ENCODE measurements at places on chromosomes 7 and 10.
A peak's percentile ranks its signal among the peaks of the same experiment; 100 is the strongest.

- peak; percentile 66 for DNase-seq
Measured at GRCh38 chr10:43287056-43288007, 20.5 kb upstream of the RASGEF1A start.

- no peak for DNase-seq
Measured at GRCh38 chr7:97733276-97734161, 1.6 kb downstream of the TAC1 start.

DNA sequence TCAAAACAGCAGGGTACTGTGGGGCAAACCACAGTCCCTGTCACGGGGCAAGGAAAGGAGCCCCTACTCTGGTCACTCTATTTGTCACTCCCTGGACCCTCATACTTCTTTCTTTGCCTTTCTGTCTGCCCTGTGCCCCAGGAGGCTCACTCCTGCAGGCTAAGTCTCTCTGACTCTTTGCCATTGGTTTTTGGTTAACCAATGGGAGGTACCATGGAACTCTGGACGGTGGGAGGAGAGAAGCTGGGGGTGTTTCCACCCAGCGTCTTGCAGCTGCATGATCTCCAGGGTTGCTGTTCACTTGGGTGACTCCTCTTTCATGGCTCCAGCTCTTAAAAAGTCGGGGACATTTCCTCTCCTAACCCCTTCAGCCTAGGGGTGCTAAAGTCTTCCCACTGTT is 15.4 kb upstream of the EIF5AL1 start:
- no peak for DNase-seq

GRCh38 chr10:97229322-97230015 is 43.7 kb upstream of the SLIT1 start:
- no peak for DNase-seq

GRCh38 chr7:130838738-130839137 is 104.7 kb upstream of the KLF14 start:
- DNase-seq: no peak

DNA sequence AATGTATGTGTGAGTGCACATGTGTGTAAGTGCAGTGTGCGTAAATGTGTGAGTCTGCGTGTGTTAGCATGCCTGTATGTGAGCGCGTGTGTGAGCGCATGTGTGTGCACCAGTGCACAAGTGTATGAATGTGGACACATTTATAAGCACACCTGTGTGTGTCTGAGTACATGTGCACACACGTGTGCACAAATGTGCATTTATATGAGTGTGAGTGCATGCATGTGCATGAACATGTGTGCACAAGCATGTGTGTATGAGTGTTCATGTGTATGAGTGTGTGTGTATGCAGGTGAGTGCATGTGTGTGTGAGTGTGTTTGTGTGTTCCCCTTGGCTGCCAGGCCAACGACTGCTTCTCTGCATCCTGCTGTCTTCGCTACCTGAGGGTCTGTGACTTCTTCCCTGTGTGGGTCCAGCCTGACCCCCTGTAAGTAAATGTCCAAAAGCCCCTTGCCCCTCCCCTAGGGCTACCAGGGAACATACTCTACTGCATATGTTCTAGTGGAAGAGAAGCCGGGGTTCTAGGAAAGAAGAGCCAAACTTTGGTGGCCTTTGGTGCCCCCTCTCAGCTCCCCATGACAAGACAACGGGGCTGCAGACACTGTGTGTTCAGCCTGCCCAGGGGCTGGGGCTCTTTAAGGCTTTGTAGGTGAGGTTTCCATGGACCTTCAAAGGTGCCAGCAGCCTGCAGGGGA is 17.0 kb downstream of the GOLGA7B start:
- DNase-seq: no peak

- DNase-seq: no peak
Measured at GRCh38 chr7:134771889-134772288, 7.5 kb upstream of the CALD1 start.

DNA sequence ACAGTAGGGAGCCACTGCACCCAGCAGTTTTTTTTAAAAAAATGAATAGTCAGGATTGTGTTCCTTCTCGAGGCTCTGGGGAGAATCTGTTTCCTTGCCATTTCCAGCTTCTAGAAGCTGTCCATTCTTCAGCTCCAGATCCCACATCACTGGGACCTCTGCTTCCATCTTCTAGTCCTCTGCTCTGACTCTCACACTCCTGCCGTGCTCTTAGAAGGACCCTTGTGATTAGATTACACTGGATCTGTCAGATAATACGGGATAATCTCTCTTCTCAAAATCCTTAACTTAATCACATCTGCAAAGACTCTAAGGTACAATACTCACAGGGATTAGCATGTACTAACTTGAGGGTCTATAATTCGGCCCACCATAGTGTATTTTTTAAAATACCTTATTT is 158.9 kb upstream of the SP4 start:
- DNase-seq: no peak

DNA sequence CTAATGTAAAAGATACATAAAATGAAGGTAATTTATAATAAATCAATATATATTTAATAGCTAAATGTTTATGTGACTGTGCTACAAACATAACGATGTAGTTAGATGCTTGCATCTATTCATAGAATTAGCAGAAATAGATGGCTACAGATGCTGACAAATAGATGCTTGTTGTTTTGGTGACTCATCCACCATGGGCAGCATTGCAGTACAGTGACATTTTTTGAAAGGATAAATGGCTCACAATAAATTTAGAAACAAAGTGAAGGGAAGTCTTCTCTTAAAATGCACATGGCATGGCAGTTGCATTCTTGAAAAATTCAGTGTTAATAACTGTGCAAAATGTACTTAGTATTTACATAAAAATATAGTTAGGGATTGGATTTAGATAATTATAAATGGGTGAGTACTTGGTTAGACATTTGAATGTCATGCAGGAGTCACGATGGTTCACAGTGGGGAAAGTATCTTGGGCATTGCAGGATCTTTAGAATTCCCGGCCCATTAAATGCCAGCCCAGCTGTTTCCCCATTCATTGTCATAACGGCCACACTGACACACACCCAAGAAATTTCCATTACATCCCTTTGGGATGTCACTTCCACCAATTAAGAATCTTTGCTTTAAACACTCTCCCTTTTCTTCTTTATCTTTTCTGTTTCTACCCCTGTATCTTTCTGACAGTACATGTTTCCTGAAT is 564.1 kb downstream of the ATRNL1 start:
- no peak for DNase-seq

DNA sequence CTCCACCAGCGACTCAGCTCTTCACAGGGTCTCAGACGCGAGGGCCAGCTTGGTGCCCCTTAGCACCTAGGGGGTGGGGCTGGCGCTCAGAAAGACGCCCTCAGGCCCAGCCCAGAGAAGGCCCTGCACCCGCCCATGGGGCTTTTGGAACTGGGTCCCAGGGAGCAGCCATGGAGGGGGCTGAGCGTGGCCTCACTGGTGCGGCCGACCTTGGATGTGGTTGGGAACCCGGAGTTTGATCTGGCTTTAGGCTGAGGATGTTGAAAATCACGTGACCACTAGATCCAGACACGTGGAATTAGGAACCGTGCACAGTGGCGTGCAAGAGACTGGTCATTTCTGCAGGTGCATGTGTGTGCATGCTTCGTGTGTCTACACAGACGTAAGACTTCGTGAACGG is 185.4 kb downstream of the DNAJB6 start:
- no peak for DNase-seq

DNA sequence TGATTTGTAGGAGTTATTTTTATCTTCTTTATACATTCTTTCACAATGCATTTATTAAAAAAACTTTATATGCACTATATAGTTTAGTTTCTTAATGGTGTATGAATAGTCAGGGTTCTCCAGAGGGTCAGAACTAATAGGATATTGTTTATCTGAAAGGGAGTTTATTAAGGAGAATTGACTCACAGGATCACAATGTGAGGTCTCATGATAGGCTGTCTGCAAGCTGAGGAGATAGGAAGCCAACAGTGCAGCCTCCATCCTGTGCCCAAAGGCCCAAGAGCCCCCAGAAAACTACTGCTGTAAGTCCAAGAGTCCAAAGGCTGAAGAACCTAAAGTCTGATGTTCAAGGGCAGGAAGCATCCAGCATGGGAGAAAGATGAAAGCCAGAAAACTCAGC is 192.8 kb upstream of the AHR start:
- DNase-seq: no peak

- DNase-seq: peak; percentile 38
Measured at GRCh38 chr10:71735709-71736569, 16.4 kb upstream of the C10orf105 start.

DNA sequence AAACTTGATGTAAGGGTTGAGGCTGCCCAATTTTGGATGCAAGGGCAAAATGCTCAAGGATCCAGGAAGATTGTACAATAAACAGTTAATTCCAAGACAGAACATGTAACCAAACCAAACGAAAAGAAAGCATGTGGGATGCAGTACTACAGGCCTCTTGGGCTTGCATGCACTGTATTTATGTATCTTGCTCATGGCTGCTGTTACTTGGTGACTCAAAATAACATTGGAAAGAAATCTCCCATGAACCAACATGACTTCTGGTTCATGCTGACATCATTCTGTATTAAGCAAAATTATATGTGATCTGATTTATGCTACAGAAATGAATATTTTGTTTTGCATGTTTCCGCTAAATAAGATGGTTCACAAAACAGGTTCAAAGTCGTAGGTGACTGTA is 65.9 kb upstream of the FZD1 start:
- DNase-seq: no peak

DNA sequence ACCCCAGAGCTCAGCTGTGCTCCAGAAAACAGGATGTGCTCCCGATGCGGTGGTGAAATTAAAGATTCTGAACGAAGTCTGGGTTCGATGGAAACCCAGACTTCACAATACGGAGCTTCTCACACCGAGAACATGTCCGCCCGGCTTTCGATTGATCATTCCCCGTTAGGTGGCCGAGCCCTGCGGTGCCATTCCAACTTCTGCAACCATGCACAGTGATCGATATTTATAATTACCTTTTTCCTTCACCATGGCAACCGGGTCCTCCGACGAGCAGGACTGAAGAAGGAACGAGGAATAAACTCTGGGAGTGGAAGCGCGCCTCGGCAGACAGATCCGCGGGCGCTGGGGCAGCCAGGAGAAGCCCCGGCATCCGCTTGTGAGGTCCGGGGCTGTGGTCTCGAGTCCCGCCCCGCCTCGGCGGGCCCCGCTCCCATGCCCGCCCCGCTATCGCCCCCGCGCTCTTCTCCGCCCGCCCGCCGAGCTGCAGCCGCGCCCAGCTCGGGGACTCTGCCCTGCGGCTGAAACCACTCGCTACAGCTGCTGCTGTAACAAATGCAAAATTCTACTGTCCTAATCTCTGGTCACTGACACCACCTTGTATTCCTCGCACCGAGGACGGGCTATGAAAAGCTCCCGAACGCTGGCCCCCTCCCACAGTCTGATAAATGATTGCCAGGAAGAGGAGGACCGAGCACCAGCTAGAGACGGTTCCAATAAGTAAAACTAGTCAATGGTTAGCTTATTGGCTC is 26.2 kb downstream of the ABLIM1 start:
- DNase-seq: no peak

GRCh38 chr7:13262929-13263530 is 575.6 kb downstream of the ARL4A start:
- DNase-seq: no peak

GRCh38 chr10:71212318-71213126 is at the start of gene UNC5B:
TSS of gene UNC5B (plus strand) at chr10:71212570. CDS start at chr10:71212986, 416 bp downstream.
- peak; percentile 24 for DNase-seq

DNA sequence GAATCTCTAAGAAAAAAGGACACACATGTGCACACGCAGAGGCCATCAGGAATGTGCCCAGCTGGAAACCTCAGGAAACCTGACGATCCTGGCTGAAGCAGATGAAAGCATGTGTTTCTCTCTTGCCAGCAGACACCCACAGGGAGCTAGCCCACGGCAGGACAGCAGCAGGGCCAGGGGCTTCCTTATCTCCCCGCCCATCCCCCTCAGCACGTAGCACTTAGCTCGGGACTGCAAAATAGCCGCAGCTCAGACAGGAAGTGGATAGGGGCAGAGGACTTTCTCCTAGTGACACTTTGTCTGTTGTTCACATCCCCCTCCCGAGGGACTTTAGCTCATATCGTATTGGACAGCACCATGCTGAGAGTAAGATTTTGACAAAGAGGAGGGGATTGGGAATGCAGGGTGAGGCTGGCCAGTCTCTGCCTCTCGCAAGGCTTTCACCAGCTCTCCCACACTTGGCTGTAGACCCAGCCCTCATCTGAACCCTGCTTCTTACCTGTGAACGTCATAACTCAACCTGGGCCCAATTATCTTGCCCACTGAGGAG is 63.8 kb downstream of the MKI67 start:
- DNase-seq: no peak

DNA sequence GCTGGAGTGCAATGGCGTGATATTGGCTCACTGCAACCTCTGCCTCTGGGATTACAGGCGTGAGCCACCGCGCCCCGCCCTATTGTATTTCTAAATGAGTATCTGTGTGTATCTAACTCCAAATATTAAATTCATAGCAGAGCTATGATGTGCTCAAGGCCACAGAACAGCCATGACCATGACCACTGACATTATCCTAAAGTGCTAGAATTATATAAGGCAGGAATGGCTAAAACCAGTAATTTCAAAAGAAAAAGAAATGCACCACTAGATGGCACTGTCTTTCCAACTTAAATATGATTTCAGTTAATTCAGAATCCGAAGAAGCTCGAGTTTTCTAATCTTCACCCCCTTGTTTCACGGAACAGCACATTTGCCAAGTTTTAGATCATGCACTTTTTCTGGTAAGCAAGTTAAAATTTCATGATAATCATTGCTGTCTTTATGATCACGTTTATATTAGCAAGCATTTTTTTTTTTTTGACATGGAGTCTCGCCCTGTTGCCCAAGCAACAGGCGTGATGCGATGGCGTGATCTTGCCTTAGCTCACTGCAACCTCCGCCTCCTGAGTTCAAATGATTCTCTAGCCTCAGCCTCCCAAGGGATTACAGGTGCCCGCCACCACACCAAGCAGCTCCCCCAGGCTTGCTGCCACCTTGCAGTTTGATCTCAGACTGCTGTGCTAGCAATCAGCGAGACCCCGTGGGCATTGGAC is 65.3 kb downstream of the OR13A1 start:
- DNase-seq: no peak

GRCh38 chr7:81081616-81082015 is 162.8 kb upstream of the SEMA3C start:
- no peak for DNase-seq

DNA sequence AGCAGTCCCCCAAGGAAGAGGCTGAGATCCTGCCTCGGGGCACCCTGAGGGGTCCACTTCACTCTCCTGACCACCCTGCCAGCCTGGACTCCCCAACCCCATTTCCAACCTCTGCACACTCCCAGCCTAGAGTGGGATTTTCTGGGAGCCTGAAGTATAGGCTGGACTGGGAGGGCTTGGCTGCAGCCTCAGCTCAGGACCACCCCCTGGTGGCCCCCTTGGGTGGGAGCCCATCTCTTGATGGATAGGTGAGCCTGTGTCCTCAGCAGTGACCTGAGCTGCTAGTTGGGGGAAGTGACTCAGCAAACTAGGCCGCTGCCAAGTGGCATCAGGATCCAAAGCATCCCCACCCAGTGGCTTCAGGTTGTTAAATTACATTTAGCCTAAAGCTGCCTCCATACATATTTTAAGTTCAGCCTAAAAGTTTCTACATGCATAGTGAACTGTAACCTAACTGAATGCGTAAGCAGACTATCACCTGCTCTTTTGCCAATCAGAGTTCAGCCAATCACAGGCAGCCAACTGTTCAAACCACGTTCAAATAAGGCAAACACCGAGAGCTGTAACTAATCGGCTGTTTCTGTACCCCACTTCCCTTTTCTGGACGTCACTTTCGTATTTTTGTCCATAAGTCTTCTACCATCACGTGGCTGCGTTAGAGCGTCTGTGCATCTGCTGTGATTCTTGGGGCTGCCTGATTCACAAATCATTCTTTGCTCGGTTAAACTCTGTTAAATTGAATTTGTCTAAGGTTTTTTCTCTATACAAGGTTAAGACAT is 144.0 kb downstream of the PLPP4 start:
- no peak for DNase-seq
